Activated CD4-positive, alpha-beta T cell treated with anti-CD3 and anti-CD28 coated beads, Interleukin-10, Interleukin-2, amounts not matched to agents 100 ng/mL and 50 ng/mL, durations not matched to agents 16 hours and 8 hours (primary cell): ENCODE measurements at places on chromosomes 5 and 9.

GRCh38 chr5:9194509-9194908 is 351.4 kb downstream of the SEMA5A start:
- DNase-seq, result no peak

- no peak for DNase-seq
These were observed 1026.3 kb downstream of the CDH12 start for GRCh38 chr5:21826884-21827283.

- peak; percentile 5 for DNase-seq
These were observed 16.7 kb upstream of the SLC28A3 start for GRCh38 chr9:84357275-84357674.

DNA sequence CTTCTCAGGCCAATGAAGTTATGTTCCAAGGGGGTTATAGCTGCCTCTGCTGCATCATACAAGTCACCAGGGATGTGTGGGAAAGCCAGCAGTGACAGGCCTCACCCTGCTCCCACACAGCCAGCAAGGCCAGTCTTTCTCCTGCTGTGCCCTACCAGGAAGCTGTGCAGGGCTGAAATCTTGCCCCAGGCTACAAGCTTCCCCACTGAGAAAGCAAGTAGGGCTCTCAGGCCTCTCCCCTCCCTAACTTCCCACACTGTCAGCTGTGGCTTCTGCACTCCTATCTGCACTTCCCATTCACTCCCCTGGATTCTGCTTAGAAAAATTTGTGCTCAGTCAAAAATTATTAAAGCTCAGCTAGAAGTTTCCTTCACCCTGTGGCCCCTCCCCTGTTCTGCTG is 611.2 kb upstream of the ZNF608 start:
- DNase-seq, result no peak

DNA sequence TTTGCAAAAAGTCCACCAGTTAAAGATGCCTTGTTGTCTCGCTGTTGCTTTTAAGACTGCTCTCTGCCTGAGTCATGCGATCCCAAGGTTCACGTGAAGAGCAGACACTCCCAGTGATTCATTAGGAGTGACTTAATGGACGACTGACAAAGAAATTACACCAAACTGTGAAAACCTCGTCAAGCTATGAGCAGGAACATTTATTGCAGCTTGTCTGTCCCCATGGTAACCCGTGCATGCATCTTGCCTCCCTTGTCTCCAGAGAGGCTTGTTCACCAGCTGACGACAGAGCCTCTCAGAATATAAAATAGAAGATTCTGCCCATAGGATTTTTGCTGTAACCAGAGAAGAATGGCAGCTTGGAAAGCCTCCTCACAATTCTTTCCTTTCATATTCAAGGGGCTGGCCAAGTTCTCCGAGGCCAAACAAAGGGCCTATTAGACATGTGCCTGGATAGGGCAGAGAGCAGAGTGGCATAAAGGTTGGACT is 352.7 kb downstream of the SPOCK1 start:
- no peak for DNase-seq

DNA sequence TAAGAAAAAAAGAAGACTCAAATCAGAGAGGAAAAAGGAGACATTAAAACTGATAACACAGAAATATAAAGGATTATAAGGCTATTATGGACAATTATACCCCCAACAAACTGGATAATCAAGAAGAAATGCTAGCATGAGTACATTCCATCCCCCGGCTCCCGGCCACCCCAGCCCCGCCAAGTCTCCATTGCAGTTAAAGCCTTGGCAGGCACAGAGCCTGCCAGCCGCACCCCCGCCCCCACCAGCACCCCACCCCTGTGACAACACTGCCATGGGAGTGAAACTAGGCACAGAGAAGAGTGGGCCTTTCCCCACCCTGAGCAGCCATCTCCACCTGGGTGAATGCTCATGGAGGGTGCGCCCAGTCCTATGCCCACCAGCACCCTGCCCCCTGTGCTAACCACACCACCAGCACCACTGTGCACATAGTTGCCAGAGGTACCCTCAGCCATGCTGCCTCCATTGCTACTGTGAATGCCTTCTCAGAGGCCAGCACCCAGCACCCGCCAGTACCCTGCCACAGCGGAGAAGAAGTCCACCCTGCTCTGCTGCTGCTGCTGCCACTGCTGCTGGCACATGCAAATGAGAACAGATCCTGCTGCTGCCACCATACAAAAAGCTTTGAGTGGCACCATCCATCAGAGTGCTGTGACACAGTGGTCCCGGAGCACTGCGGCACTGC is 117.0 kb downstream of the CSNK1G3 start:
- no peak for DNase-seq
